ENCODE measurements at places on chromosomes 12 and 14. TPM values are rescaled to one million over a fixed set of nuclear protein-coding genes. Genes with fewer than 3 reads are reported as not detected.

DNA sequence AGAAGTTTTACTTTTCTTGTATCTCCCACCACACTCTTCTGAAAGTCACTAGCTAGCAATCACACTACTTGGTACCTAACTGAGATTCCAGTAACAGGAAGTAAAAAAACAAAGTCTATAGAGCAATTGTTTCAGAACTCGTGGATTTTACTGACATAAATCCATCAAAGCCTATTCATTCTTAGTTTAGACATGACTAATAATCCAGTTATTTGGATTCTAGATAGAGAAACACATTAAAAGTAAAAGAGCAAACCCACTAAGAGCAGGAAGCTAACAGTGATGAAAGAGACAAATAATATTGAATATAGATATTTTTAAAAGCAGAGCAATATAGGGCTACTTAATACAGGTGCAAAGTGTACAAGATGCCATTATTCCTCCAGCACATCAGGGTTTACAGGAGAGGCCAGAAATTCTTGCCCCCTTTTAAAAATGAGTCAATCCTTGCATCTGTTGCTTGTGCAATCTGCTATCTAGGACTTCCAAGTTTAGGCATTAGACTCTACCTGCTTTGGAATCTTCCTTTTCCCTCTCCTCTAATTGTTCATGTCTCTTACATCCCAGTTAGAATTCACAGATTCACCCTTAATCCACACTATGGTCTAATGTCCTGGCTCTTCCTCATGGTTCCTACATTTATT is 6.0 kb downstream of the HEATR5A start:
- H3K36me3 ChIP-seq = no peaks in the 10 kb centered on the region
- no peaks in the 10 kb centered on the region for H3K27me3 ChIP-seq
- no peak overlapping the region for H3K4me3 ChIP-seq
- DNase-seq = no peak
- H3K4me1 ChIP-seq = peaks cover 49% of the 10 kb centered on the region
- H3K27ac ChIP-seq = no peak overlapping the region

GRCh38 chr12:129964300-129964699 is 60.5 kb upstream of the TMEM132D start:
- H3K4me3 ChIP-seq = no peak overlapping the region
- H3K4me1 ChIP-seq = no peaks in the 10 kb centered on the region
- no peaks in the 10 kb centered on the region for H3K36me3 ChIP-seq
- no peak overlapping the region for H3K27ac ChIP-seq
- no peak for DNase-seq

GRCh38 chr14:70660967-70661893 is 19.5 kb downstream of the TTC9 start:
- no peak overlapping the region for H3K4me3 ChIP-seq
- no peak for DNase-seq
- no peaks in the 10 kb centered on the region for H3K27me3 ChIP-seq

DNA sequence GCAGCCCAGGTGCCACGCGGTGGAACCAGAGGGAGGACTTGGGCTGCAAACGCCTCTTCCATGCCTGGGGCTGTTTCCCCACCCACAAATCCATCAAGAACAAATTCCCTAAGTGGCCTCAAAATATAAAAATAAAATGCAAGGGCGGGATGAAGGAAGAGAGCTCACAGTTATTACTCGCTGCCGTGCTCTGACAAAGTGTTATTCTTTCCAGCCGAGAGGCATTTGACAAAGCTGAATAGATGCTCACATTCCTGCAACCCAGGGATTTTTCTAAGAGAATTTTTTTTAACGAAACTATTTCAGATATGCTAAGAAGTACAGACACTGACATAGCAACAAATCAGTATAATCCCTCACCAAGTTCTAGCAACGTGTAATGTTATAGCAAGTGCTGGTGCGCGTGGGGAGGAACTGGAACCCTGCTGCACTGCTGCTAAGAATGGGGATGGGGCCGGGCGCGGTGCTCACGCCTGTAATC is 70.7 kb downstream of the SCARB1 start:
- H3K27me3 ChIP-seq = no peaks in the 10 kb centered on the region
- no peak overlapping the region for H3K27ac ChIP-seq
- no peaks in the 10 kb centered on the region for H3K4me1 ChIP-seq
- DNase-seq = no peak

PLEKHD1 gene
- not detected for total RNA-seq
